Small intestine (tissue), 16 donors: ENCODE measurements at places on chromosomes 7 and 10.

- DNase-seq, result no peak
These were observed 2.1 kb upstream of the CCDC126 start for GRCh38 chr7:23594879-23595604.

DNA sequence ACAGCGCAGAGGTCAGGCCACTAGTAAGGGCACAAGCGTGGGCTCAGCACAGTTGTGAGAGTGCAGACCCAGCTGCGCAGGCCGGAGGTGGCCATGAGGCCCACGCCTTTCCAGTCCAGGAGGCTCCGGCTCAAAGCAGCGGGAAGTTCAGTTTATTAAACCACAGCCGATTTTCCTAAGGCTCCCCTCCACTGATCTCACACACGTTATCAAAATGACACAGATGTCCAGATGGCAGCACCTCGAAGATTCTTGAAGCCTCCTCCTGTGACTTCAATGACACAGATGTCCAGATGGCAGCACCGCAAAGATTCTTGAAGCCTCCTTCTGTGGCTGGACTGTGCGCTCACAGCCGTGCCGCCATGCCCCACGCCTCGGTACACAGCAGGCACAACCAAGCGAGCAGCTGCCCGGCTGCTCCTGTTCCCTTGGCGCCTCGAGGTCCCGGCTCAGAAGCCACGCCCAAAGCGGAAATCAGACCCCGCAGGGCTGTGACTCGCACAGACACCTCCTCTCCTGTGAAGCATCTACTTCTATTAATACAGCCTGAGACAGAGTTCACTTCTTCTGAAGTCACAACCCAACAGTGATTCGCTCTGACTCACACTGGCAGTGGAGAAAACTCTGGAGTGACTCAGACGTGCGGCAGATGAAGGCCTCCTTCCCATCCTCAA, 122.7 kb downstream of the MAD1L1 start:
- DNase-seq, result peak; percentile 68

DNA sequence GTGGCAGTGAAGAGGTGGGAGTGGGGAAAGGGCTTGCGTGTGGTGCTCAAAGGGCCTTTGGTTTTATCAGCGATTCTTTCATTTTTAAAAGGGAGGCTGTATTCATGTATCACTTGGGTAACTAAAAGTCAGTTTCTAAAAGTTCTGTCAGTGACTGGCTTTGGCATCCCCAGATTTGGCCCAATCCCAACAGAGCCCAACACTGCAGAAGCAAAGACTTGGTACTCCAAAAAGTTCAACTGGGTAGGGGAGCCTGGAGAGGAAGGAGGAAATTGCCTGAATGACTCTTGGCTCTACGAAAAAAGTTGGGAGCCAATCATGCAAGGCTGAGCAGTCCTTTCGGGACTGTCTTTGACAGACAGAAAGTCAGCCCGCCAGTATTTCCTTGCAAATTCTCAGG, 54.5 kb upstream of the COL13A1 start:
- no peak for DNase-seq

DNA sequence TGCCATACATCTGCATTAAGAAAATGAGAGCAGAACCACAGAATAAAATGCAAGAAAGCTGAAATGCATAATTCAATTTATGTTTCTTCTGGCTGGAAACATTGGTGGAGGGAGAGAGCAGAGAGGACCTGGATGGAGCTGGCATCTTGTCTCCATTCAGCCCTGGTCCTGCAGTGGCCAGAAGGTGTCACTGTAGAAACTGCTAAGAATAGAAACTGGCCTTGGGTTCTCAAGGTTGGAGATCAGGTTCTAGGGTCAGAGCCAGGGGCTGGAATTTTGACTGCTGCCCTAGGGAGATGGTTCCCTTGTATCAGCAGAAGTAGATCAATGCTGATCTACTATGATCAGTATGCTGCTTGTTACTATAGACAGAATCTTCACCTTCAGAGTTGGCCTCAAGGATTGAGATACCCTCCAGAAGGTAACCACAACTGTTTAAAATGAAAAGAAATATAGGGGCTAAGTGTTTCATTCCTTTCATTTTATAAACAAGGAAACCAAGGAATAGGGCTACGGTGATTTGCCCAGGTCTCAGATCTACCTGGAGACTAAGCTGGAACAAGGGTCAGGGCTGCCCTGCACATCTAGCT, 13.1 kb downstream of the TAS2R41 start:
- peak; percentile 39 for DNase-seq

GRCh38 chr7:107982918-107983389, 20.0 kb downstream of the LAMB1 start:
- DNase-seq, result no peak

DNA sequence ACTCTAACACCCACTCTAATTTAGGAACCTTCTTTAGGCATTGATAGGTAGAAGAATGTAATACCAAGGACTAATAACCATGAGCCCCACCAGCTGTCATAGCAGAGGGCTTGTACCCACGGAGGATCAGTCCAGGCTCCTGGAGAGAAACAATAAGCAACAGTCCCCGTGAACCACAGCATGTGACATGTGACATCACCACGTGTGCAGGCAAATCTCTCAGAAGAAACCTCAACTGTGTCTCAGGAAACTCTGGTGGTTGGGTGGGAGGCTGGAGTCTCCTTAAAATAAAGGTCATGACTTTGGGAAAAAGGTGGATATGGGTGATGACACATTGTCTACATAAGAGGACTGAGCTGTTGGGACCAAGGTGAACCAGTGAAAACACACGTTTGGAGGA, 653.9 kb upstream of the FOXK1 start:
- DNase-seq, result no peak

GRCh38 chr10:10919976-10920375, 97.7 kb upstream of the CELF2 start:
- no peak for DNase-seq

DNA sequence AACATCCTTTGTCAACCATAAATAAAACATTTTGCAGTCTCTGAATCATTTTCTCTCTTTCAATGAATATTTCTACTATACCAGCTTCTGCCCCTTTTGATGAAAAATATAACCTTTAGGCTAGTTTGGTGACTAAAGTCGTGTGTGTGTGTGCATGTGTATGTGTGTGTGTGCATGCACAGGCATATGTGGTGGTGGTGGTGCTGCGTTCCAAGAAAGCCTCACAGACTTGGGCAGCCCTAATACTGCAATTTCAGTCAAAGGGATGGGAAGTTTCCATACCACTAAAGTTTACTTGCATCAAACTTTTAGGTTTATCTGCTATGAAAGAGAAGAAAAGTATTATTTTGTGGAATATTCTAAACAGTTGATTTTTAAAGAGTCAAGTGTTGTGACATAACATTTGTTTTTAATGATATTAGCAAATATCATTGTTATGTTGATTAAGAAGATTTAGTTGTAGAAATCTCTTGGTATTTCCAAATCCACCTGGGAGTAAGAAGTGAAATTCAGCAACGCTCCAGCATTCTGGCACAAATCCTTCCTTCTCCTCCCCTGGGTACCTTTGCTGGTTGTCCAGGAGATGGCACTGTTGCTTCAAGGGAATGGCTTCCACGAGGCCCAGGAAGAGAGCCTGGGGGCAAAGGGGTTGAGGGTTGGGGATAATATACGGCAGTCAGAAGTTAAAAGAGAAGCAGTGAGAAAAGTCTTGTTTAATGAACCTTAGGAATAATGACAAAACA, 41.5 kb downstream of the ASB4 start:
- DNase-seq, result peak; percentile 72

DNA sequence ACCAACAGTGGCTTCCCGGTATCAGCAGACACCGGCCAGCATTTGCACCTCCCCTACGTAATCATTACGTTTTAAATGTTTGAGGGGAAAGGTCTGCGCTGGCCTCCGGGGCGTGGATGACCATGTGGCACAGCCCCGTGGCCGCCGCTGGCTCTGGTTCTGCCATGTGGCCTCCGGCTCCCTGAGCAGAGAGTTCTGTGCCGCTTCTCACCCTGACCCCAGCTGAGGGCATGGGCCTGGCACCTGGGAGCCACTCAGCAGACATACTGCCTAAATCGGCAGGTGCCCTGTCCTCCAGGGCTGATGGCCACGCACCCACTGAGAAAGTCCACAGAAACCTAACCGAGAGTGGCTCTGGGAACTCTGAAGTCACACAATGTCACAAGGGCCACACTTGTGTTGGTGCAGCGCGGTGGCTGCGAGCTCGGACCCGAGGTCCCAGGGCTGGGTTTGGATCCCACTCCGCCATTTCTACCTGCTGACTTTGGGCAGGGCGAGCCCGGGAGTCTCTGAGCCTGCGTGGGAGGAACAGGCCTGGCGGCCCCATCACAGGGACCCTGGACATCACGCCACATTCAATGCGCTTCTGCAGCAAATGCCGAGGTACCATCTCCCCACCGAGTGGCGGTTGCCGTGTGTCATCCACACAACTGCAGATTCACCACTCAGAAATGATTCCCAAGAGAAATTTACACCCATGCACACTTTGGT, 25.3 kb downstream of the CFAP46 start:
- DNase-seq, result no peak

DNA sequence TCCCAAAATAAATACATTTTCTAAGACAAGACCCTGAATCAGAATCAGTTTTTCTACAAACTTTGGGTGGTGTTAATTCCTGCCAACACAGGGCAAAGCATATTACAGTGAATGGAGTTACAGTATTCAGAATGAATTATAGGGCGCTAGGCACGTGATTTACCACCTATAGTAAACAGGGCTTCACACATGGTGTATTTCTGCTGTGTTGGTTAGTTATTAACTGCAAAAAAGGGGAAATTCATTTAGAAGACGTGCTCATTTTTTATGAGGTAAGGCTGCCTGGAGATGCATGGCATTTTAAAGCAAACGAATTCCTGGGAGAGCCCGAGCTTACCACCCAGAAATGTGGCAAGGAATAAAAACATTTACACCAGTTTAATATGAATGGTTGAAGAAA, 393.8 kb downstream of the LRMDA start:
- DNase-seq, result peak; percentile 22

DNA sequence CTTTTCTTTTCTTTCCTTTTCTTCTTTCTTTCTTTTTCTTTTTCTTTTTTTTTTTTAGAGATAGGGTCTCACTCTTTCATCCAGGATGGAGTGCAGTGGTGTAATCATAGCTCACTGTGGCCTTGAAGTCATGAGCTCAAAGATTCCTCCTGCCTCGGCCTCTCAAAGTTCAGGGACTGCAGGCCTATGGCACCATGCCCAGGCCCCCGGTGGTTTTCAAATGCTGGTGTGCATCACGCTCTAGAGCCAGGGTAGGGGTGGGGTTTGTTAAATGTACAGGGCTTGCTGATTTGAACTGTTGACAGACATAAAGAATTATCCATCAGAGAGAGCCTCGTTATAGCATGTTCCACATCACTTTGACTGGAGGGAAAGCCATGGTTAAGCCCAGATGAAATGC, 5.8 kb downstream of the MINDY4 start:
- no peak for DNase-seq

- DNase-seq, result peak; percentile 78
These were observed 389.6 kb upstream of the PODXL start for GRCh38 chr7:131945957-131946544.

GRCh38 chr7:132501956-132502355, 74.3 kb downstream of the PLXNA4 start:
- no peak for DNase-seq

- no peak for DNase-seq
These were observed 112.3 kb downstream of the ITGB8 start for GRCh38 chr7:20442951-20443350.

GRCh38 chr7:90173127-90173844, 19.0 kb downstream of the STEAP1 start:
- DNase-seq, result no peak

GRCh38 chr10:68560186-68560942, at the start of gene TET1:
TSS of gene TET1 (plus strand) at chr10:68560337. CDS start at chr10:68572339, 12,002 bp downstream.
- DNase-seq, result no peak

GRCh38 chr7:30347226-30348082, 63.1 kb downstream of the ZNRF2 start:
- no peak for DNase-seq

GRCh38 chr7:91196058-91196457, 68.2 kb upstream of the FZD1 start:
- no peak for DNase-seq

- no peak for DNase-seq
These were observed 12.2 kb upstream of the SAMD9L start for GRCh38 chr7:93160410-93160809.

DNA sequence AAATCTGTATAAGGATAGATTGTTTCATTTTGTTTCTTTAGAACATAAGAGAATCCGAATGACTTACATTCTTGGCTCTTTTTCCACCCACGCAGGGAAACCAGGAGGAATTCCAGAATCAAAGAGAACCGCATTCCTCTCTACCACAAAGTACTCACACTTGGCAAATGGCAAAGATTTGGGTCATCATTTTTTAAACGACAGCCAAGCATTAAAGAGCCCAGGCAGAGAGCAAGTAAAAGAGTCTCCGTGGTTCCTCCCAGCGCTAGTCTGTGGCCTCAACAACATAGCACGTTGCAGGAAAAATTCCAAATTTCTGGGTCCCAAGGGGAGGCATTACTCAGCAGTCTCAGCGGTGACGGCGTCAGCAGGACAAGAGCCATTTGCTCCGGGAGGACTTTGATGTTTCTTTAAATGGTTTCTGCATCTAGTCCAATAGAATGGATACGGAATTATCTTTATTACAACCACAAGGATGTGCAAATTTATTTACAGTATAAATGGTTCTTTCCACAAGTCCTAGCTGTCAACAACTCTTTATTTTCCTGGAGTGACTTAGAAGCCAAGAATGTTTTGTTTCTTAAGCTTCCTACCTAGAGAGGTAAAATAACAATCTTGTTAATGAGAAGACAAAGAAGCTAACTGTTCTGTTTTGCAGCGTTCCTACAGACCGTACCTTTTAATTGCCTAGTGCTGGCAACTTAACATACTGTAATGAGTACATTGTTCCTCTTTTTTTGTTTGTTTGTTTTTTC, 232.5 kb downstream of the SKIDA1 start:
- DNase-seq, result peak; percentile 25

- no peak for DNase-seq
These were observed 105.0 kb downstream of the PHTF2 start for GRCh38 chr7:77903597-77903996.

DNA sequence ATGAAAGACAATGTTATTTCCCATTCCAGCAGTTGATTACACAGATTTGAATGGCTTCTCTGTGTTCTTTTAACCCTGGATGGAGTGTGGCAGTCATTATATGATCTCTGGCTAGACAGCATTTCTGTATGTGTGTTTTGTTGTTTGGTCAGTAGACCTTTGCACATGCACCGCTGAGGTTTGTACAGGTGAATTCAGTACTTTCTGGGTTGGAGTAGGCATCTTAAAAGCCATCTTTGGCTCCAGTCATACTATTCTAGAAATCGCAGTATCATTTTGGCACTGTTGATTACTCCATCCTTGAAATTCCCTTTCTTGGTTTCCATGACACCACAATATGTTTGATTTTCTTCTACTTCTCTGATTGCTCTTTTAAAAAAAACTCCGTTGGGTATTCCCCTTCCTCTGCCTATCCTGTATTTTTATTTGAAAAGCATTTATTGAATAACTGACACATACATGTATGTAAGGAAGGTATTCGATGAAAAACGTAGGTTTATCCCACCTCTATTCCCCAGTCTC, 29.9 kb downstream of the TAS2R41 start:
- DNase-seq, result no peak

- no peak for DNase-seq
These were observed 1111.3 kb downstream of the TYW1 start for GRCh38 chr7:68107968-68108367.

DNA sequence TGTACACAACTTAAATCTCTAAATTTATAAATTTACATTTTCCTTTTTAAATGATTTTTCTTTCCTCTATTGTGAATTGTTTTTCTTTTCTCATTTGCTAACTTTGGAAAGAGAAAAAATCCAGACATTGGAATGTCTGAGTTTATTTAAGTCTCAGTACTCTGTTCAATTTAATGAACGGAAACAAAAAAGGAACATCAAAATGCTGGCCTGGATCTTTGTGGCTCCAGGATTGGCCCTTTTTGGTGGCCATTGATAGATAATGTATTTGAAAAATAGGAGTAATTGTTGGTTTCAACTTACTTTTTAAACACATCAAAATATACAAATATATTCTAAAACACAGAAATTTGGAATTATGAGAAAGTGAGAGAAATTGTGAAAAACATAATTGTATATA, 336.0 kb downstream of the SUGCT start:
- DNase-seq, result no peak
